Kidney tubule cell (primary cell): ENCODE measurements at places on chromosomes 11 and 22.

- DNase-seq: no peak
Observed at GRCh38 chr11:36333468-36333867, 37.4 kb downstream of the PRR5L start.

GRCh38 chr11:64267207-64267945 is 16.0 kb downstream of the PLCB3 start:
- DNase-seq: no peak

GRCh38 chr22:37641561-37641949 is 2.1 kb downstream of the SH3BP1 start:
- no peak for DNase-seq

DNA sequence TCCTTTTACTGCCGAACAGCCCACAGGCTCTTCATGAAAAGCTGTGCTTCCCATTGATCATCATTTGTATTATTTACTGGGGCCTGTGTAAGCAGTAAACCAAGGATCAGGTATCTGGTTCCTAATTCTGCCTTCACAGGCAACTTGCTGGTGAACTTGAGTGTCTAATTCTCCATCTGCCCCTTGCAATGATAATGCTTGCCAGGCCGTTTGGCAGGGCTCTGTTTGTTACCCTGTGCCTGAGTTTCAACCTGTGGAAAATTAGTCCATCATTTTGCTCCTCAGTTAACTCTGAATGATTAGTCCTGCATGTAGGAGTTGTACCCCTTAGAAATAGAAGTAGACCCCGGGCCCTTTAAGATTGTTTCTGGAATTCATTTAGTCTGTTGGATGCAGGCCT is 298.4 kb upstream of the CADM1 start:
- no peak for DNase-seq

- DNase-seq: no peak
Observed at GRCh38 chr22:31045900-31046538, 35.1 kb upstream of the SMTN start.

- no peak for DNase-seq
Observed at GRCh38 chr11:19524171-19524671, 188.4 kb upstream of the NAV2 start.

DNA sequence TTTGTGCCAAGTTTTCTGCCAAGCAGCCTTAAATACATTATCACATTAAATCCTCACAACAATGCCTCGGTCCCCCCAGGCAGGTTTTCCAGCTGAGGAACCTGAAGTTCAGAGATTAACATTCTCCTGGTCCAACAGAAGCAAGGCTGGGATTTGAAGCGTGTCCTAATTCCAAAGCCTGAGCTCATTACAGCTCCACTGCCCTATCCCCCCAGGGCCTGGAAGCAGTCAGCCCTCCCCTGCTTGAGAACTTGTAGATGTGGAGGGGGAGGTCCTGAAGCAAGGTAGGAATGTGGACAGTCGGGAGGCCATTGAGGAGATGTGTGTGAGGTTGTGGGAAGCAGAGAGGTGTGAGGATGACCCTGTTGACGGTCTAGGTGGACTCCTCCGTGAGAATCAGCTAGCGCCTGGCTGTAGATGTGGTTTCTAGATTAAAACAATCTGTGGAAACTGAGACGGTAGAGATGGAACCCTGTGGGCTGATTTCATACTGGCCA is 8.1 kb downstream of the GRAMD1B start:
- peak; percentile 37 for DNase-seq

GRCh38 chr11:113188371-113188834 is 126.0 kb upstream of the TTC12 start:
- no peak for DNase-seq

DNA sequence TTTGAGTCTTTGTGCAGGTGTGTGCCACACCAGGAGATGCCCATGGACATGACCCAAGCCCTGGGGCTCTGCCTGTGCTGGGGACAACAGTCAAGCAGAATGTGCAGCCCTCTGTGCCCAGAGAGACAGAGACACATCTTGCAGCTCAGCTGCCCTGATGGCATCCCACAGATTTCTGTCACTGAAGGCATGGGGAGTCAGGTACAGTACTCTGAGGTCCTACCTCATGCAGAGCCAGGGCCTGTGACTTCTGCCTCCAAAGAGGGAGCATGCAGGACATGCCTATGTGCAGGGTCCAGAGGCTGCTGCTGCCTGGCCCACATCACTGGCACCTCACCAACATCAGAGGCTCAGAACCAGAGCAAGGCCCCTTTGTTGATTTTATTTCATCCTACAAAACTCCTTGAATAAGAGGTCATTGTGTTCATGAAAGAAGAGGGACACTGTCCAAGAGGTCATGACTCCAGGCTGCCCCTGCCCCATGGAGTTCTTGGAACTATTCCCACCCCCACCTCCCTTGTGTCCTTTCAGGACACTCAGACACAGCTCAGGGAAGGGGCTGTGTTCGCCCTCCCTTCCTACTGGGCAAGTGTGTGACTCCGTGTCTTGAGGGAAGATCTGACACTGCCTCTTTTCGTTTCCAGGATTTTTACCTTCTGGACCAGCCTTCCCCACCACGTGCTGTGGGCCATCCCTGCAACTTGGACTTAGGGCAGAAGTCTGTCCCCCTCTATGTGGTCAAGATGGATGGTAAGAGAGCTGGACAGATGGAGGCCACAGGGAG is 62.3 kb downstream of the BTG4 start:
- DNase-seq: no peak

DNA sequence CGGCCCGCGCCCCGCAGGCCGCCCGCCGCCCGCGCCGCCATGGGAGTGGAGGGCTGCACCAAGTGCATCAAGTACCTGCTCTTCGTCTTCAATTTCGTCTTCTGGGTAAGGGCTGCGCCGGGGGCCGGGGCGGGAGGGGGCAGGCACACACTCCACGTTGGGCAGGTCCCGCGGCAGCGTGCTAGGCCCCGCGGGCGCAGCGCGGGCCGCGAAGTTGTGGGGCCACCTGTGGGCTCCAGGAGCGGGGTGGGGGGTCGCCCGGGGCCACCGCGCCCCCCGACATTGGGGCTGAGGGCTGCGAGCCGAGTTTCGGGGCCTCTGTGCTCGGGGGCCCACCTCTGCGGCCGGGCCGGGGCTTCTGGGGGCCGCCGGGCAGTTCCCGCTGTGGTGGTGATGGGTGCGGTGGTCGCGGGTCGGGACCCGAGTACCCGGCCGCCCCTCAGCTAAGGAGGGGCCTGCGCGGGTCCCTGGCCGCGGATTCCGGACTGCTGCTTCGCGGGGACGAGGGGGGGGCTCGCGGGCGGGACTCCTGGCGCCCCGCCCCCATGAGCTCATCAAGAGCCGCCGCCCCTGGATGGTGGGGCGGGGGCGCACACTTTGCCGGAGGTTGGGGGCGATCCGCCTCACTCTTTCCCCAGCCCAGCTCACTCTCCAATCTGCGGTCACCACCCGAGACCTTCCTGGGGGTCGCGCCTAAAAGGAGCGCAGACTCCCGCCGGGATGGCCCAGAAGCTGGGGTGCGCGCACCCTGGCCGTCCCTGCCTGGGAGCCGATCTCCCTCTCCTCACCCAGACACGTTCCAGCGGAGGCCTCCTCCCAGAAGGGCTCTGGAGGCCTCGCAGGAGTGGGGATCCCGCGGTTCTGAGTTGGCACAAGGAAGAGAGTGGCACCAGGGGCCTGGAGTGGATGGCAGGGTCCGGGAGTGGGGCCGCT is 667 bp downstream of the CD81 start:
- DNase-seq: peak; percentile 50

GRCh38 chr11:109150581-109150980 is 271.4 kb upstream of the C11orf87 start:
- DNase-seq: no peak

- peak; percentile 58 for DNase-seq
Observed at GRCh38 chr11:123509737-123510578, 79.9 kb downstream of the GRAMD1B start.

- peak; percentile 2 for DNase-seq
Observed at GRCh38 chr22:44312766-44313165, at the start of gene SHISAL1. SHISAL1 (minus strand) TSS chr22:44312951; CDS start chr22:44300945, 12,006 bp downstream.

DNA sequence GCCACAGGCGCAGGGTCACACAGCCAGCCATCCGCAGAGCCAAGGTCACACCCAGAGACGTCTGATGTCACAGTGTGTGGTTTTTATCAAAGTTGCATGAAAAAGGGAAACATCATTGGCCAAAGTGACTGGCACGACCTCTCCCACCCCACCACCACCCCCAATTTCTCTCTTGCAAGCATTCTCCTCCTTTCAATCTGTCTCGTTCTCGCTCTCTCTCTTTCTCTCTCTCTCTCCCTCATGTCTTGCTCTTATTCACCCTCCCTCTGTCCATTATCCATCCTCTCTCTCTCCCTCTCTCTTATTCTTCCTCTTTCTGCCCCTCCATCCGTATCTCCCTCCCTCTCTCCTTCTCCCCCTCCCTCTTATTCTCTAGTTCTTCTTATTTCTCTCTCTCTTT is 40.6 kb downstream of the MN1 start:
- DNase-seq: no peak
